ENCODE measurements at places on chromosomes 6 and 20. TPM values are rescaled to one million over a fixed set of nuclear protein-coding genes. Genes with fewer than 3 reads are reported as not detected.

The CST2 gene
- total RNA-seq = not detected

The CCND3 gene
- 28.5 TPM for total RNA-seq

The NINL gene
- 2.7 TPM for total RNA-seq

The OR14J1 gene
- not detected for total RNA-seq

The ABHD16B gene
- total RNA-seq = not detected

The ERVFRD-1 gene
- total RNA-seq = not detected

Data from A375 (cell line).